Activated naive CD8-positive, alpha-beta T cell treated with anti-CD3 and anti-CD28 coated beads for 36 hours (primary cell): ENCODE measurements at places on chromosomes 7 and 10.

- DNase-seq: no peak
These were observed 19.3 kb downstream of the VIPR2 start for GRCh38 chr7:159125104-159125954.

GRCh38 chr10:97744405-97745035, 7.6 kb downstream of the ZFYVE27 start:
- no peak for DNase-seq

GRCh38 chr10:70084189-70084588, 31.5 kb downstream of the MACROH2A2 start:
- no peak for DNase-seq

GRCh38 chr7:29234438-29234837, 39.9 kb downstream of the CHN2 start:
- no peak for DNase-seq

- DNase-seq: no peak
These were observed 101.0 kb downstream of the CABCOCO1 start for GRCh38 chr10:61763778-61764177.

GRCh38 chr10:30002426-30003266, 56.7 kb downstream of the JCAD start:
- DNase-seq: peak; percentile 55

GRCh38 chr7:79461660-79462059, 8.2 kb upstream of the MAGI2 start:
- no peak for DNase-seq

DNA sequence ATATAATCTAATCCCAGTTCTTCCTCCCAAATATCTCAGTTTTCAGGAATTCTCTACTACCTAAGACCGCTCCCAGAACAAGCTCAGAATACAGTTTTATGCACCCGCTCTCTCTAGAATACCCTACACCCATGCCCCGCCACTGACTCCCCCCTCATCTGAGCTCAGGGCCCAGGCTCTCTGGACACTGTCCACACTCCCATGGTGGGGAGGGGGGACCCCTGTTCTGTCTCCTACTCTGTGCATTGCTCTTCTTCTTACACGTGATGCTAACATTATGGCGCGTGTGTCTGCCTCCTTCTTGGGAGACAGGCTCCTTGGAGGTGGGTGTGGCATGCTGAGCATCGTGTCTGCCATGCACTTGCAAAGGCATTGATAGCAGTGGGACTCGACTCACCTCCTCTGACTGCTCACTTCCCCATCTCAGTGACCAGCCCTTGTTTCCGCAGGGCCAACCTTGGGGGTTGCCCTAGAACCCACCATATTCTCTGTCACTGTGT, 127.9 kb downstream of the TCERG1L start:
- DNase-seq: no peak

DNA sequence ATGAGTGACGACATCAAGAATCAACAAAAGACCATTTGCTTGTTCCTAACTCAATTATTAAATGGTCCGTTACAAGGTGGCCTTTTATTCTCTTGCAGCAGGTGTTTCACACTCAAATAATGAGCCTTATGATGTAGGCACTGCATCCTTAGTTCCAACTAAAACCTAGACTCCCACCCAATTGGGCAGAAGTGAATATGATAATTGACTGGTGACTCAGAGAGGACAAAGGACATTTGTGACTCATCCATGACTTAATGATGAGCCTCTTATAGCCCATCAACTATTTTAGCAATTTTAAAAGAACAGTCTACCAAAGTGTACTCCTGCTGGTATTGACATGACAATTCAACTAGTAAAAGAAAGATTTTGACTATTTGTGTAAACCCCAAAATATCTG, 1027.8 kb upstream of the PHF14 start:
- no peak for DNase-seq

- DNase-seq: no peak
These were observed 38.3 kb upstream of the GHITM start for GRCh38 chr10:84101042-84101441.

DNA sequence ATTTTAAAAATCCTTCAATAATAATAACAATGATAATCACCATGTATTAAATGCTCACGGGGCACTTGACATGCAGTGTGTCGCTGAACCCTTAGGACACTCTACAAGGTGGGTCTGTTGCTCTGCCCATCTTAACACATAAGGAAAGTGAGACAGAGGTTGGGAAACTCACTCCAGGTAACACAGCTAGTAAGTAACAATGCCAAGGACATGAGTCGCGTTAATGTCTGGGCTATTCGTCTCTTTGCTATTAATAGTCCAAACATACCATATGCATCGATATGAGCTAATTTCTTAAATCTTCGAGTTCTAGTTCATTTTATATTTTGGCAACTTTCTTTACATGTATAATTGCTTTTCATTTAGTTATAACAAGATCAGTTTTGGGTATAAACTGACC, 79.5 kb downstream of the BEND7 start:
- no peak for DNase-seq

DNA sequence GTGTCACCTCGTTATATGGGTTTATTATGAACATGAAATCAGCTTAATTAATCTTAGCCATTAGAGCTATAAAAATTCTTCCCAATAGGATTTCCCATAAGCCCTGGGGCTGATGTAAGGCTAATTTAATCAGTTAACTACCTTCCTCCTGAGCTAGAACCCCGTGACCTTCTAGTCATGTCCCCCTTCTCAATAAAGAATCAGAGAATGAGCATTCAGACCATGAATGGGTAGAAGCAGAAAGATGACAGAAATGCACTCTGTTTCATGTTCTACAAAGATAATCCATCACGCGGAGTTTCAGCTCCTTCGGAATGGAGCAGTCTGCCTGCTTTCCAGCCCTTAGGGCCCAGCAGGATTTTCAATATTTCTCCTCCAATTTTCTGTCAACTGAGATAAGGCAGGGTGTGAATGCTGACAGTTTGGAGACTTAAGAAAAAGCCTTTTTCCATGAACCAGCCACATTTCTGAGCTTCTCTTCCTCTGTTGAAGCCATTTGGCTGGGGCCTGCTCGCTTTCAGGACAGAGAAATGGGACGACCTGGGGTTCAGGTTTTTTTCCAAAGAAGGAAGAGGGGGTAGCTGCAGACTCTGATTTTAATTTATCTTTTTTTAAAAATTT, 211.0 kb downstream of the NEBL start:
- no peak for DNase-seq

GRCh38 chr7:131325179-131325840, 2.4 kb upstream of the MKLN1 start:
- DNase-seq: peak; percentile 33

DNA sequence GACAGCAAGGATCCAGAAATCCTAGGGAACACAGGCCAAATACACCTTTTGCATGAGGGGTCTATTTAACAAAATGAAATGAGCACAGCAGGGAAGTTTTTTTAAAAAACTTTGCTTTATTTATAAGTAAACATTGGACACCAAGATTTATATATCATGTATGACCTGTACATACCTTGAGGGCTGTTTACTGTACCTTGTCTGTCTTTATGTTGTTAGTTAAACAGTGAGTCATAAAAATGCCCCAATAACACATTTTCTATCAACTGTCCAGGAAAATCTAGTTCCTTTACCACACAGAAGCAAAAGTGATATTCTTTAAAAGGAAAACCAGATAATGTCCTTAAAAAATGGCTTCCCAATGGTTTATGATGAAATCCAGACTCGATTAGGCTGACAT, 45.1 kb upstream of the AGR3 start:
- DNase-seq: no peak

DNA sequence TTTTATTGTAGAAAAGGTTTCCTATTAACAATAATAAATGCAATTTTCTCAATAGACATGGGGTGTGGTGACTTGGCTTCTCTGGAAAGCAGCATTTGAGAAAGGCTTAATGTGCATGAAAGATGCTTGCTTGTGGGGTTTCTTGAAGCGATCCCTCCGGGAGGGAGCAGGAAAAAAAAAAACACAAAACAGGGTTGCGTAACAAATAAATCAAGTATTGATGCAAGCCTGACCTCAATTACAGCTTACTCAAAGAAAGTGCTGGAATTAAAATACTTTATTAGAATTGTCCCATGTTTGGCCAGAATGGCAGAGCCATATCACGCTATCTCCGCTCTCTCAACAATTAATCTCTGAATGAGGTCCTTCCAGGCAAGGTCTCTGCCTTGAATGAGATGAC, 1612.5 kb downstream of the REEP3 start:
- DNase-seq: no peak

DNA sequence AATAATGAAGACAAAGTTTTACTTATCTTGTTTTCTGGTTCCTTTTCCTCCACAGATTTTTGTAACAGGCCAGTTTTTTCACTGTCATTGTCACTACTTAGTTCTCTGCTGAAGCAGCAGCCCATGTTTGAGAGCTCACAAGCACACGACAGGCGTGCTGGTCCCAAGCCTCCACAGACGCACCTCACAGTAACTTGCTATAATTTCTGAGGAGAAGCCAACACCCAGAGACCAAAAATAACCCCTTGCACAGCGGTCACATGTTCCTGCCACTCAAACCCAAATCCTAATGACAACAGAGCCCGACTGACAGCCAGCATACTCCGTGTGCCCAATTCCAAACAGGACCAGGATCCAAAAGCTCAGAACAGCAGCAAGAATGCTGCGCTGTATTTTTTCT, 58.5 kb downstream of the LARP4B start:
- DNase-seq: no peak

GRCh38 chr7:8125680-8126444, 136.1 kb downstream of the ICA1 start:
- DNase-seq: peak; percentile 83

GRCh38 chr7:8618441-8619070, 185.1 kb downstream of the NXPH1 start:
- DNase-seq: no peak

DNA sequence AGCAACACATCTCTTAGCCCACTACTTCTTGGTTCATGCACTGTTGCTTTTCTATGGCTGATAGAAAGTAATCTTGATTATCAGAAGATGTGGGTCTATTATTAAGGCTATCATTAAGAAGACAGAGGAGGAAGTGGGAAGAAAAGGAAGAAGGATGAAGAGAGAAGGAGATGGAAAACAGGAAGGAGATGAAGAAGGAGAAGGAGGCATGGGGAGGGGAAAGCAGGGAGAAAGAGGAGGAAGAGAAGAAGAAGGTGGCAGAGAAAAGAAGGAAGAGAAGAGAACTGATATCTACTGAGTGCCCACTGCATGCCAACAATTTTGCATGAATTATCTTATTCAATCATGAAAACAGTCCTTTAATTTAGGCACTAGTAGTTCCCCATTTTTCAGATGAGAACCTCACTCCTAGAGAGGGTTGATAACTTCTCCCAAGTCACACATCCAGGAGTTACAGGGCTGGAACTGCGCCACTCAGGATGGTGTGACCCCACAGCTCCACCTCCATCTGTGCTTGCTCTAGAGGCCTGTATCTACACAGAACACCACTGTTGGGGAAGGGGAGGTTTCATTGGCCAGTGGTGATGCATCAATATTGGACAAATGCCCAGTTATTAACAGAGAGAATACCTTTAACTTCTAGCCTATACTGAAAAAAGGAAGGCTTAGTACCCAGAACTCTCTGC, 147.4 kb downstream of the CXCL12 start:
- no peak for DNase-seq

DNA sequence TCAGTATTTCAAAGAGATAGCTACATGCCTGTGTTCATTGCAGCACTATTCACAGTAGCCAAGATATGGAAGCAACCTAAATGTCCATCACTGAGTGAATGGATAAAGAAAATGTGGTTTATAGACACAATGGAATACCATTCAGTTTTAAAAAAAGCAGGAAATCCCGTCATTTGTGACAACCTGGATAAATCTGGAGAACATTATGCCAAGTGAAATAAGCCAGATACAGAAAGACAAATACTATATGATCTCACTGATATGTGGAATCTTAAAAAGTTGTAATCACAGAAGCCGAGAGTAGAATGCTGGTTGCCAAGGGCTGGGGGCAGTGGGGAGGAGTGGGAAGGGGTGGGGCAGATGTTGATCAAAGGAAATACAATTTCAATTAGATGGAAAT, 235.8 kb upstream of the IGFBP3 start:
- DNase-seq: no peak

DNA sequence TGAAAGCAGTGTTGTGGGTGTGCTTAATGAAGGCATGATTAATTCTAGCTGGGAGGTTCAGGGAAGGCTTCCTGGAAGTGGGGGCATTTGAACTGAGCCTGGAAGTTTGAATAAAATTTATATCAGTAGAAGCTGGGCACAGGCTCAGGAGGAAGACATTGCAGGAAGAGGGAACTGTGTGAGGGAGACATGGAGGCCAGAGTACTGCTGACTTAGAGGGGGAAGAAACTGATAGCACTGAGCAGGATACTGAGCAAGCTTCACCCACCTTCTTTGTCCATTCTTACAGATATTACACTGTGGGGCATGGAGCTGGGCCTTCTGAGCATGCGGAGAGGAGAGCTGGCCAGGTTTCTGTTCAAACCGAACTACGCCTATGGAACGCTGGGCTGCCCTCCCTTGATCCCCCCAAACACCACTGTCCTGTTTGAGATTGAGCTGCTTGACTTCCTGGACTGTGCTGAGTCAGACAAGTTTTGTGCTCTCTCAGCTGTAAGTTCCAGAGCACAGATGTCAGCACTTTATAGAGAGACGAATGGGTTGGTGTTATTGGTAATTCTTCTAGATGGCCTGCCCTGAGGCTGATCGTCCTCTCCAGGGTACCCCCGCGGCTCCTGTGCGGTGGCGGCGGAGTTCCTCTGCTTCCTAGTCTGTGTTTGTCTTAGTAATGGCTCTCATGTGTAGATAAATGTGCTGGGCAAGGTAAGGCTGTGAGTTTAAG, 2.1 kb downstream of the FKBP6 start:
- no peak for DNase-seq

DNA sequence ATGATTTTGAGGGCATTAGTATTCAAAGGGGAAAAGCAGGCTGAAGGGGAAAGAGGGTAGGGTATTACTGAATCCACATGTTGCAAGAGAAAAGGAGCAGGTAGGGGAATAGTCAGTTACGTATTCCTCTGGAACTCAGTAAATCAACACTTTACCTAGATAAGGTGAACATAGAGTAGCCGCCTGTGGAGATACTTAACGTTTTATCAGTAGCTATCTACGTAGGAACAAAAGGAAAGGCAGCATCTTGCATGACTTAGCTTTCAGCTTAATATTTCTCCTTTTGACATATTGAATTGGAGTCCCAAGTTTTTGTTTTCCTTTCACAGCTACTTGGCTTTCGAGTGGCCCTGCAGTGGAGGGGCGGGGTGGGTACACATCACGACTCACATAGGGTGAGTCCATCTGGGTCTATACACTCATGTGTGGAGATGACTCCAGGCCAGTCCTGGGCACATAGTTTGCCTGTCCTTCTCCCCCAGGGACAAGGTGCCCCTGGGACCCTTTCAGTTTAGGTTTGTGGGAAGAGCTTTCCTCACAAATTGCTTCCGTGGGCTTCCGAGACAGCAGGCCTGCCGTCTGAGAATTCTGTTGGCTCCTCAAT, 48.1 kb downstream of the CCNY start:
- no peak for DNase-seq

- DNase-seq: no peak
These were observed 684.0 kb upstream of the FOXK1 start for GRCh38 chr7:3998060-3998459.

- DNase-seq: no peak
These were observed 121.6 kb downstream of the LRRC4 start for GRCh38 chr7:127909424-127910152.

GRCh38 chr7:155520114-155520513, 26.2 kb downstream of the CNPY1 start:
- no peak for DNase-seq

GRCh38 chr10:70048030-70048723, 4.5 kb upstream of the MACROH2A2 start:
- DNase-seq: no peak

GRCh38 chr10:78755063-78755701, 313.6 kb upstream of the ZMIZ1 start:
- no peak for DNase-seq

- DNase-seq: no peak
These were observed 8.4 kb downstream of the ANXA11 start for GRCh38 chr10:80196950-80197315.

GRCh38 chr7:152876749-152877148, 117.2 kb downstream of the ACTR3B start:
- no peak for DNase-seq
